ENCODE measurements at places on chromosomes 5 and 9.

DNA sequence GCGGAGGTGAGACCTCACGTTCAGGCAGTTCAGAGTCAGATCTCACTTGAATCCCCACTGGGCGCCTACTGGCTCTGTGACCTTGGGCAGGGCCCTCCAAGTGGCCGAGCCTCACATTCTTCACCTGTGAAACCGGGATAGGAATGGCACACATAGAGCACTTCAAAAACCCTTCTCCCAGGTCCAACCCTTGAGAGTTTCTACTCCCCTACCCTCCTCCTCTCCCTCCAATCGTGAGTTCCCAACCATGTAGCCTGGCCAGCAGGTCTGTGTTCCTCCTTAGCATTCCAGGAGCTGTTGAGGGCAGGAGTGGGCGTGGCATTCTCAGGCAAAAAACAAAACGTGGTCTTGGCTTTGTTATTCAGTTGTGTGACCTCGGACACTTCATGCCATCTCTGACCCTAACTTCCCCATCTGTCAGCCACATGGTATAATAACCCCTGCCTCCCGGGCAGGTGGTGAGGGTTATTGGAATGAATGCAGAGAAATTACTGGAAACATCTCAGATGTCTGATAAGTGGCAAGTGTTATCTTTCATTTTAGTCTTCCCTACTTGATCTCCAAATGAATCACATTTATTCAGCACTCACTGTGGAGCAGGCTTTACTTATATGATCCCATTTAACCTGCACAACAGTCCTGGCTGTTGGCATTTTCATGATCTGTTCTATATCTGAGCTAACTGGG is 112.8 kb upstream of the BOD1 start:
- no peak for DNase-seq

DNA sequence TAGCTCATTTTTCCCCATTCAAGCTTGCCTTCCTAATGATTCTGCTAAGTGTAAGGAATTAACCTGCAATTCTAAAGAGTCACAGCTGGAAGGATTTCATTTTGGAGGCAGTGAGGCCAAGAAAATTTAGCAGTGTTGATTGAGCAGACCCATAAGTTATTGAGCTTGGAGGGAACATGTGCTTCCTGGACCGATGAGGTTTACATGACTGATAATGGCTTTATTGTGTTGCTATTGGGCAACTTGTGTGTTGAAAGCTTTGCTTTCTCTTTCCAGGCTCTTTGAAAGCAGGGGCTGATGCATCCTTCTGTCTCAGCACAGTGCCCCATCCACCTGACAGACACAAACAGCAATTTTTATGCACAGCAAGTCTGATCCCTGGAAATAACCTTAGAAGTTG is 398.9 kb upstream of the PCSK5 start:
- DNase-seq, result no peak

GRCh38 chr9:121357011-121357410 is 13.0 kb downstream of the STOM start:
- no peak for DNase-seq

GRCh38 chr5:100889165-100889743 is 13.8 kb downstream of the ST8SIA4 start:
- DNase-seq, result no peak

DNA sequence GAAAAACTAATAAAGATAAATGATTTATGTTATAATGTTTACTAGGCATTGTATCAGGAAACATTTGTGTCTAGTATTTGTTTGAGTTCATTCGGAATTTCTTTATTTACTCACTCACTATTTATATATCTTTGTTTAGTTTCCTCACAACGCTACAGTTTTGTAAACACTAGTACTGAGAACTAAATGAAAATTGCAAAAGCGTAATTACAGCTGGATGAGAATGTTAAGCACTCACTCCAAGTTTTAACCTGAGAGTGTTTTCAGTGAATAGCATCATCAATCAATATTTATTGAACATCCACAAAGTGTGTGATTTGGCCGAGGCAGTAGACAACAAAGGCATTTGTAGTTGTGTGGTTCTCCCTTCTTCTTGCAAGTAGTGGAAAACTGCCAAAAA is 969.6 kb upstream of the DMAC1 start:
- no peak for DNase-seq

DNA sequence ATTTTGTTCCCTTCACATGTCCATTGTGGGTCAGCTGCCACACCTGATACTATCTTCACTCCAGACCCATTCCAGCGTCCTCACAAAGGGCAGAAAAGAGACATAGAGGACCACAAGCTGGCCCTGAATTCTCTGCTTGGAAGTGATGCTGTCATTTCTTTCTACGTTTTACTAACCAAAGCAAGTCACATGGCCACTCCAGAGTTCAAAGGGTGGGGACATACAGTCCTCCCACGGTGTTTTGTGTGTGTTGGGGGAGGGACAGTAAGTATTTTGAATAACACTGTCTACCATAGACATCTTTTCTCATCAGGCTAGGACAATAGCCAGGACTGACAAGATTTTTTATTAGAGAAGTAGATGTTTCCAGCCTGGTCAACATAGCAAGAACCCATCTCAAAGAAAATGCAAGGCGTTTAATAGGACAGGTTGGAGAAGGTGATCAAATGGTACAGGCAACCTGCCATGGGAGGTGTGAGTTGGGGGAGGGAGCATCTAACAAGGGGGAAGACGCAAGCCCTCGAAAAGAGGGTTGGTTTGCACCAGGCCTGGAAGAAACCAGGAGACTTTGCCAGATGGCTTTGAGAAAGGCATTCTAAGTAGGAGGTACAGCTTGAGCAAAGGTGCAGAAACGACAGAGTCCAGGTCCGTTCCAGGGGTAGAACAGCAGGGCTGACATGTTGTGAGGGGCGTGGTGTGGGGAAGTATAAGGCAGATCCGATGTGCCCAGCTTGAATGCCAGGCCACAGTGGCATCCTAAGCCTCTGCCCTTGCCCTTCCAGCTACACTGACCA is 11.3 kb upstream of the GLIPR2 start:
- DNase-seq, result no peak

GRCh38 chr5:32297181-32298058 is 15.3 kb downstream of the MTMR12 start:
- DNase-seq, result no peak

DNA sequence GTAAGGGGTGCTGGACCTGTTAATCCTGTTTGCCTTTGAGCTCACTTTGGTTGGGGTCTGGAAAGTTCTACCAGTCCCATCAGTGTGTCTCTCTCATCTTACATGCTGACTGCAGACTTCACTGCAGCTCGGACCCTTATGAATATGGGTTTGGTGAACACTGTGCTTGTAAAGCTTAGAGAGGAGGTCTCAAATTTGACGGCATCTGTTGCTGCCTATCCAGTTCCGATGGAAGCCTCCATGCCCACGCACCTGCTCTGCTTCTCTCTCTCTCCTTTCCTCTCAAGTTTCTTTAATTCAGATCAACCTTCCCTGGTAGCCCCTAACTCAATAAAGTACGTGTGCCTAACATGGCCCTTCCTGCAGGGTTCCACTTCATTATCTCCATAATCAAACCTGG is 217.9 kb downstream of the HSPA4 start:
- no peak for DNase-seq

- no peak for DNase-seq
Observed at GRCh38 chr9:128901822-128902221, 19.0 kb upstream of the PHYHD1 start.

GRCh38 chr9:91126761-91127445 is 234.8 kb downstream of the AUH start:
- no peak for DNase-seq

GRCh38 chr9:132411091-132411508 is 1.1 kb downstream of the CFAP77 start:
- peak; percentile 49 for DNase-seq

- DNase-seq, result no peak
Observed at GRCh38 chr5:14385019-14385418, 196.6 kb upstream of the OTULINL start.

- no peak for DNase-seq
Observed at GRCh38 chr9:32704343-32704742, 68.9 kb upstream of the TAF1L start.

DNA sequence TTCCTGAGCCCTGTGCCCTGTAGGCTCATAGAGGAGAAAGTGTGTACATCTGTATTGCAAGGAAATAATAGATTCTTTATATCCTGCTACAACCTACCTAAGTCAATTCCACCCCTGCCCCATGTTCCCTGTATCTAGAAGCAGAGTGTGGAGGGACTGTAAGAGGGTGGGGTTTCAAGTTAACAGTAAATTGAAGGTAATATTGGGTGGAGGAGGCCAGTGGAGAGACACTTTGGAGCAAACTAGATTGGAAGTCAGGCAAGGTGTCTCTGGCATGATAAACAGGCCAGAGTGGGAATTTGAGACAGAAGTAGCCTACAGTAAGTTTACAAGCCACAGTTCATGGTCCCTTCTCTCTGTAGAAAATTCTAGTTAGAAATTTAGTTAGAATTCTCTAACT is 2.3 kb upstream of the HEMGN start:
- DNase-seq, result no peak

- no peak for DNase-seq
Observed at GRCh38 chr5:163727028-163727427, 221.6 kb downstream of the MAT2B start.

- no peak for DNase-seq
Observed at GRCh38 chr5:101018299-101018698, 115.2 kb upstream of the ST8SIA4 start.

DNA sequence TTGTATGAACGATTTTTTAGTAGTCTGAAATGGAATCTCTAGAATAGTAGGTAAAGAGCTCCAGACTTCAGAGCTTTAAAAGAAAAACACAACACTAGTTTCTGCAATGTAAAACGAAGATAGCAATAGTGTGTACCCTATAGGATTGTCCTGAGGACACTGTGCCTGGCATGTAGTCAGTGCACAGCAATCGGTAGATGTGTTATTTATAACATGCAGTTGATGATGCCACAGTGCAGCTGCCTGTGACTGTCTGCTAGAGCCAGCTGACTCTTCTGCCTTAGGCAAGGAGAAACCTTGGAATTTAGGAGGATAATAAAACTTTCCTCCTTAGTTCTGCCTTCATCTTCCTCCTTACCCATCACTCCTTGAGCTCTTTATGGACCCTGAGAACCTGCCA is 27.7 kb upstream of the TMOD1 start:
- no peak for DNase-seq

DNA sequence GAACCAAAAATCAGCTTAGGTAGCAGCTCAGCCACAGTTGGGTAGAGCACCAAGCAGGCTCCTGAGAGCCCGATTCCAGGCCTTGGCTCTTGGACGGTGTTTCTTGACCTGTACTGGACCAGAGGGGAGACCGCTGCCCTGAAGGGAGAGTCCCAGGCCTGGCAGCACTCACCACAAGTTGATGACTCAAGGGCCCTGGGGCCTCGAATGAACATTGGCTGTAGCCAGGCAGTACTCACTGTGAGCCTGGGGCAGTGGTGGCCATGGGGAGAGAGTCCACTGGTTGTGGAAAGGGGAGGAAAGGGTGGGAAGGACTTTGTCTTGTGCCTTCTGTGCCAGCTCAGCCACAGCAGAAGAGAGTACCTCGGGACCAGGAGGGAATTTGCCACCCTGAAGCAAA is 166.1 kb downstream of the EDIL3 start:
- DNase-seq, result no peak

Data from T-helper 22 cell (primary cell).